Fibroblast of gingiva (primary cell): ENCODE measurements at places on chromosomes 5 and 9.

DNA sequence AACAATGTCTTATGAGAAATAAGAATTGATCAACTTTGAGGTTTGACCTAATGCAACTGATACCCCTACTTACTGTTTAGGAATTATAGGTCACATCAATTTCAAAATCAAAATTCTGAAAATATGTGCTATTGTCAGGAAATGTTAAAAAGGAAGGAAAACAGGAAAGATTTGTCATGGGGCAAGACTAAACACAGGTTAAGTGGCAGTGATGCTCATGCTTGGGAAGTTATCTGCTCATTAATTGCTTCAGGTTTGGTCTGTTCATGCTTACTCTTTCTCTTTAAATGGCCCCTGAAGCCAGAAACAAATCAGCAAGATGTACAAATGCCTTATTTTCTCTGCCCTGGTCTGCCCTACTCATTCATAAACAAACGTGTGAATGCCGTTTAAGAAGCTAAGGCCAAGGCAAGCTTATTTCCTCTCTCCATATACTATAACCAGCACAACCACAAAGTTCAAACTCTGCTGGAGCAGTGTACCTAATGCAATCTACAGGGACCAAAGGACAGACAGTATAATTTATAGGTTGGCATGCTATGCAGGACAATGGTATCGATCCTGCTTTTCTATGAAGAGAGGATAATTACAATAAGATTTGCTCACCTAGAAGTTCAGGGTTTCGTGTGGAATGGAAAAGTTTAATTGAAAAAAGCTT, 177.2 kb downstream of the GNAQ start:
- no peak for DNase-seq

DNA sequence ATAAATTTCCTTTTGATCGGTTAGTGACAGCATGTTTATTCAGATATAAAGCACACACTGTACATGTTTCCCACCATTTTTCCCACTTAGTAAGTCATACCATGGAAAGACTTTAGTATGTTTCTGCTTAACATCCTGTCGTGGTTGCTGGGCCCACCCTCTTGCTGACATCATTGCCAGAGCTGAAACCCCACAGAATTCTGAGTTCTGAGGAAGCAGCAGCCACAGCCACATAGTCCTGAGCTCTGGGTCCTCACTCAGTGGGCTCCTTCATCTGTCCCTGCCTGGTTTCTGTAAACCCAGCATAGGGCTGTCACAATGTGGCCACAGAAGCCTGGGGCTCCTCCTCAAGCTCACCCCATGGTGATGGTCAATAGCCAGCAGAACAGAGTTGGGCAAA, 441.5 kb downstream of the ENC1 start:
- no peak for DNase-seq

DNA sequence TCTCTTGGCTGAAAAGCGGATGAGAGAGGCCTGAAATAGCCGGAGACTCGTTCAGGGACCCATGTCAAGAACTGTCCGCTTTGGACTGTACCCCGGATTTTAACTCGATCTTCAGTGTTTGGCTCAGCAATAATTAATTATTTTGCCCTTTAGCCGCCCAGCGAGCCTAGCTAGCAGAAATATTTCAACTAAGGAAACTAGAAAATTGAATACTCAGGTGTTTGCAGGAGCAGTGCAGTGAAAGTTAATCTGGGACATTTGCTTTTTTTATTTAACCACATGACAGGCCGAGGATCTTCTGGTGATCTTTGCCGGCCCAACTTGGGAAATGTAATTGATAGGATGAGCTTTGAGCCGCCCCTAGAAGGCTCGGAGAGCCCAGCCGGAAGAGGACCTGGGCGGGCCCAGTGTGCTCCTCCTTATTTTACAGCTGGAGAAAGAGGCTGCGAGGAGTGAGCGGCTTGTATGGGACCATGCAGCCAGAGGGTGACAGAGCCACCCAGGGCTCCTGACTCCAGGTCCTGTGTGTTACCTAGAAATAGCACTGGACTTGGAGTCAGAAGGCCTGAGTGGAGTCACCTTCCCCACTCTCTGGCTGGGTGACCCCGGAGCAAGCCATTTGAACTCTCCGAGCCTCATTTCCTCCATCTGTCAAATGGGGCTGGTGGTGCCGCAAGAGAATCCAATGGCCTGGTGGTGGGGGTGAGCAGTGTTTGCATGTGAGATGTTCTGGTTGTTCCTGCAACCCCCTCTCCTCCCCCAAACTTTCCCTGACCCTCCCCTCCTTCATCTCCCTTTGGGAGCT, 2.4 kb downstream of the PPARGC1B start:
- no peak for DNase-seq

- no peak for DNase-seq
Measured at GRCh38 chr9:74255489-74255984, 241.6 kb upstream of the RORB start.

GRCh38 chr5:40681363-40682153, 1.8 kb downstream of the PTGER4 start:
- DNase-seq: peak; percentile 16

DNA sequence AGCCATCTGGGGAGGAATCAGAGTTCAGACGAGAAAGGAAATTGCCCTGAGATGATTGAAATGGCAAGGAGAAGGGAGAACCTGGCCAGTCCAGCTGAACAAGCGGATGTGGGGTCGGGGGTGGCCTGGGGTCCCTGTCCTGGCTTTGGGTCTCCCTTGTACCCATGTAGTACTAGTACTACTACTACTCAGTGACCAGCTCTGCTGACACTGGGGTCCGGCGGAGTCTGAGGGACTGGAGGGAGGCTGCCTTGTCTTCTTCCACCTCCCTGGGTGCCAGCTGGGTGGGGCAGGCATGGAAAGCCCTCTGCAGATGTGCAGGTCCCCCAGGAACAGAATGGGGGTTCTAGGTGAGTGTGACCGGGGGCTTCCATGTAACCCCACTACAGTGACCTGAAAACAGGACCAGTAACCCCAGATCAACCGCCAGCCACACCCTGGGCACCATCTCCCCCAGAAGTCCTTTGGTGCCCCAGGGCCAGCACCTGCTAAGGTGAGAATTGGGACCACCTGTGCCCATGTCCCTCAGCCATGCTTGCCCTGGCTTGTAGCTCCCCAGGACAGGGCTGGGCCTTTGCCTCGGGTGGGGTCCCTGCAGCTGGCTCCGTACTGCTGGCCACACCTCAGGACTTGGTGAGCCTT, 89.1 kb upstream of the COL5A1 start:
- no peak for DNase-seq

DNA sequence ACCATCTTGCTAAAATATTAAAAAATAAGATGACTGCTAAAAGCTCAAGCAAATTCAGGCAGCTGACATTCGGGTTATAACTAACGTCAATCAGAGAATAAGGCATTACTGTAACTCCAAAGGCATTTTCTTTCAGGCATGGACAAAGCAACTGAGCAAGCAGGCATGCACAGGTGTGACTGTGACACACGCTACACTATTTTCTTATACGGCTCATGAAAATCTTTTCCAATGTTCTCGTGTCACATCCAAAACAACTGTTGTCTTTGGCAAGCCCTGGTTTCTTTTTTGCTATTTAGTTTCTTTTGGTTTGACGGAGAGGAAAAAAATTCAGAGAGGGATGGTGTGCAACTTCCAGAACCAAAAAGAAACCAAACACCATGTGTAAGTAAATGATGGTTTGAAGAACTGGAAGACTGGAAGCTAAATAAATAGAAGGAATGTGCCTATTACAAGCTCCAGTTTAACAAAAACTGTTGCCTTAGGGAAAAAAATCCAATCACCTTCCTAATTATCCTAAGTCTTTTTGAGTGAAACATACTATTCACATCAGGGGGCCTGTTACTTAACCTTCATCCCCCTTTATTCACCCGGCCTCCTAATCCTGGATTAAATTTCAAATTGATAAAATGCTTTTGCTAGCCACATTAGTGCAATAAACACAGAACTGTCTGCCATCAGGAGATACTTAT, 277.6 kb downstream of the PSAT1 start:
- peak; percentile 70 for DNase-seq

GRCh38 chr9:85040821-85041465, 371.4 kb downstream of the NTRK2 start:
- no peak for DNase-seq

DNA sequence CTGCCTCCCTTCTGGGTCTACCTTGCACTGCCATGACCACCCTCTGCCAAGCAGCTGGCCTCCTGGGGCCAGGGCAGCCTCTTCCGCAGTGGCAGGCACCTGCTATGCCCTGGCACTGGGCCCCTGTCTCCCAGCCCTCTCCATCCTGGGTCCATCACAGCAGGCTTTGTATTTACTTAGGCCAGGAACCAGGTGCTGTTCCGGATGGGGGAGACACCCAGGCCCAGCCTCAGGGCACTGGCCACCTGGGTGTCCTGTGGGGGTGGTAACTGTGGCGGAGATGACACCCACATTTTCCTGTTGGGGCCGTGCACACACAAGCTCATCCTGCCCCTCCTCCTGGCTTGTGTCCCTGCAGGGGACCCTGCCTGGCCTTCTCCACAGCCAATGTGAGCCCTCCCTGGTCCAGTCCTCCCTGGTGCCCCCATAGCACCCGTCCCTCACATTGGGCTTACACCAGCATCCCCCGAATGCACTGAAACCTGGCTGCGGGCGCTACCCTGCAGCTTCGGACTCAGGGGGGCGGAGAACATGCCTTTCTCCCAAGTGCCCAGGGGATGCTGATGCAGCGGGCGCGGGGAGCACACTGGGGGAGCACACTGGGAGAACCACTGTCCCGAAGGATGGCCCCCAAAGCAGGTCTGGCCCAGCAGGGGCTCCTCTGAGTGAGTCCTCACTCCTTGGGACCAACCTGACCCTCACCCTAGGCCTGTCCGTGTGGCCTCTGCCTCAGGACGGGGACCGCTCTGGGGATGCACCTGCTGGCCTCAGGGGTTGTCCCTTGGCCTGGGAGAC, 17.9 kb downstream of the FAM163B start:
- DNase-seq: no peak

DNA sequence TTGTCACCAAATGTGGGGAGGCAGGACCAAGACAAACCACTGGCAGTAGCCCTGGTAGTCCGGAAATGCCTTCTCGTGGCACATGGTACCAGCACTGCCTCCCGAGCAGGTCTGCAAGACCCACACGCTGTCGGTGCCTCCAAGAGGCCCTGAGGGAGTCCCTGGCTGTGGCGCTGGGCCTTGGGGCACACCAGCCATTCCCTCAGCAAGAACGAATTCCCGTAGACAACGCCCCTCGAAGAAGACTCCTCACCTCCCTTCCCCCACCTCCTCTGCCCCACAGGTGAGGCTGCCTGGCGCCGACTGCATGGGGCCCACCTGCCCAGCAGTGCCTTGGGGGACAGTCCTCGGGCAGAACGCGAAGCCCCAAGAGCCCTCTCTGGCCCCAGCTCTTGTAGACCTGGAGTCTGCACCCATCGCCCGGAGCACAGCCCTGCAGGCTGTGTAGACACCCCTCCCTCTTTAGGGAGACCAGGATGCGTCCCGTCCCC, 56.0 kb downstream of the EXD3 start:
- no peak for DNase-seq

DNA sequence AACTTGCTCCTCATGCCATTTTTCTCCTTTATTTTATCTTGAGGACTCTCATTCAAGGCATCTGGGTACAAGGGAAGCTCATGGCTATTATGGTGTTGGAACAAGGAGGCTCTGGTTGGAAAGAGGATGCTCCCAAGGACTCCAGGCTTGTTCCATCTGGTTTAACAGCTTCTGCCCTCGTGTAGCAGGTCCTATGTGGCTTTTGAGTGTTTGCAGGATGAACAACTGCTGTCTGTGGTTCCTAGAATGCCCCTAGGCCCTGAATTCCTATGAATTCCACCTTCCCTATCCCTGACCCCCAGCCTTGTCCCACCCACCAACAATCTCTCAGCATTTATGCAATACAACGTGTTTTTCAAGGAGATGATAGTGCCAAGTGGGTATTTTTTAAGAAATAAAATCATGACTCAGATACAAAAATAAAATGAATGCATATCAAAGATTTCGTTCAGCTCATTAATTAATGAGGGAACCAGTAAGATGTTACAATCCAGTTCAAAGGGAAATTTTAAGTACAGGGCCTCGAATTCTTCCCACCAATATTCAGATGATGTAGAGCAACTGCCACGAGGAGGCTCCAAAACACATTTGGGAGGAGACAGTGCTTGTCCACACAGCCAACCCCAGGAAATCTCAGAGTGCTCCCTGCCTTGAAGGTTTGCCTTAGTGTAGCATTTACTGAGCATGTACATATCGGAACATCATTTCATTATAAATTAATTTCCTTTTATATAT, 182.0 kb downstream of the MUSK start:
- no peak for DNase-seq

- peak; percentile 65 for DNase-seq
Measured at GRCh38 chr9:122370869-122371755, at the start of gene PTGS1. PTGS1 (plus strand) TSS chr9:122371024; CDS start chr9:122371085, 61 bp downstream.

- DNase-seq: no peak
Measured at GRCh38 chr5:25029004-25029403, 384.2 kb upstream of the CDH10 start.

DNA sequence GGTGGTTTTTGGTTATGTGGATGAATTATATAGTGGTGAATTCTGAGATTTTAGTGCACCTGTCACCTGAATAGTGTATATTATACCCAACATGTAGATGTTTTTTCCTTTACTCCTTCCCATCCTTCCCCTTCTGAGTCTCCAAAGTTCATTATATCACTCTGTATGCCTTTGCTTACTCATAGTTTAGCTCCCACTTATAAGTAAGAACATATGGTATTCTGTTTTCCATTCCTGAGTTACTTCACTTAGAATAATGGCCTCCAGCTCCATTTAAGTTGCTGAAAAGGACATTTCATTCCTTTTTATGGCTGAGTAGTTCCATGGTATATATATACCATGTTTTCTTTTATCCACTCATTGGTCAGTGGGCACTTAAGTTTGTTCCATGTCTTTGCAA, 161.6 kb upstream of the CD180 start:
- peak; percentile 20 for DNase-seq

- DNase-seq: no peak
Measured at GRCh38 chr5:28810751-28811136, 1772.4 kb upstream of the CDH9 start.

DNA sequence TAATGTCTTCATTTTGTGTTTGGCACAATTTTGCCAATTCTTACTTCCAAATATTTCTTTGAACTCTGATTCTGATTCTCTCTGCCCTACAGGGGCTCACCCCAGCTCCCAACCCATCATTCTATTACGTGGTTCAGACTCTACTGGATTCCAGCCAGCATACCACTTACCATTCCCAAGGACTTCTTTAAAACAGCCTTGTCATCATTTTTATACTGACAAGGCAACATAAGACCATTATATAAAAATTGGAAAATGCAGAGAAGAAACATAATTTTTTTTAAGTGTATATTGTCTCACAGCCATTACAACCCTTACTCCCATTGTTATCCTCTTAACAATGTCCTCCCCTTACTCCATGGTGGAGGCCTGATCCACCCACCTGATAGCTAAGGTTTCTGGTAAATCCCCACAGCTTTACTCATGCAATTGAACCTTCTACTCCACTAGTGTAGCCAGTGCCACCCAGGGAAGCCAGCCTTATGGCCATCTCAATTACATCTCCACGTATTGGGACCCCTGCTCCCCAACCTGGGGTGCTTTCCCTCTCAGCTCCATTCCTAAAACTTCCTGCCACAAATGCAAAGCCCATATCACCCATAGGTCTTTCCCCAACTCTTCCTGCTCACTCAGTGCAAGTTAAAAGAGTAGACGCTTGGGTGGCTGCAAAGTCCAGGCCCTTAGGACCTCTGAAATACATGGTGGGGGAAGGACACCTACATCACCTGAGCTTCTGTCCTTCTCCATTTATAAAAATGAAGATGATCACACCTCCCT, 19.1 kb downstream of the UGT3A2 start:
- DNase-seq: no peak
